ENCODE measurements at places on chromosomes 11 and 22.

DNA sequence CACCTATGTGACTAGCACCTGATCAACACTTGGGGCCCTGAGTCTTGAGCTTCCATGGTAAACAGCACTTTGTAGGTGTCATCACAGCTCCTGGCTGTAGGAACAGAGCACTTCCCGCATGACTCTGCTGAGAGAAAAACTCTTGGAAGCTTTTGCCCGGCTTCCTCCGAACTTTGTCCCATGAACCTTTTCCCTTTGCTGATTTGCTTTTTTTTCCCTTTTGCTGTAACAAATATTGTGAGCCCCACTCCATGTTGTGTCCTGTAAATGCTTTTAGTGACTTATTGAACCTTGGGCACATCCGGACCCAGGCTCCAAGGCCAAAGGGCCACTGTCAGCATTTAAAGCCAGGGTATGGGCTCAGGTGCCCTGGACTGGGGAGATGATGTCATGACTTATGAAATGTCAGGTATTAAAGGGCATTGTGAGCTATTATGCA is 391.1 kb downstream of the TENM4 start:
- no peak for DNase-seq
- no peak overlapping the region for H3K4me3 ChIP-seq
- no peak overlapping the region for H3K27ac ChIP-seq
- H3K4me1 ChIP-seq = no peaks in the 10 kb centered on the region

- H3K4me3 ChIP-seq = no peak overlapping the region
- no peaks in the 10 kb centered on the region for H3K27me3 ChIP-seq
- H3K36me3 ChIP-seq = peaks cover 43% of the 10 kb centered on the region
- DNase-seq = peak; percentile 90
- H3K27ac ChIP-seq = peak overlapping the region; percentile 83
- peaks cover 29% of the 10 kb centered on the region for H3K4me1 ChIP-seq
Observed at GRCh38 chr11:128767591-128768001, 73.7 kb downstream of the FLI1 start.

DNA sequence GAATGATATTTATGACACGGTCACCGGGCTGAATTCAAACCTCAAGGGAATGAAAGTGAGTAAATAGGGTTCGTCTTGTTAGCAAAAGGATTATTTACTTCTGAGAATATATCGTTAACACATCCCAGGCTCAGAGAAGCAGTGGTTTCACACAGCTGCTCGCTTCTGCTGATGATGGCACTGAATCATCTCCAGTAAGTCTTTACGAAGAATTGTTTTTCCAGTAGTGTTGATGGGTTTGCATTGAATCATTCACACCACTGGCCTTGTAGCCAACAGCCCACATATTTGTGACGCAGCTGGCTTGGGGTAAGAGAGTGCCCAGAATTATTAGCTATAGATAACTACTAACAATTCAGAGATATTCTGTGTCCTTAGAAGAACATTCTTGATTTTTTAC is 236.3 kb downstream of the CADM1 start:
- no peak overlapping the region for H3K4me3 ChIP-seq
- no peak overlapping the region for H3K27ac ChIP-seq
- H3K27me3 ChIP-seq = no peaks in the 10 kb centered on the region

- peak; percentile 91 for DNase-seq
- H3K4me1 ChIP-seq = peaks cover 23% of the 10 kb centered on the region
- H3K36me3 ChIP-seq = peaks cover 11% of the 10 kb centered on the region
Observed at GRCh38 chr11:8959546-8960166, 4.6 kb downstream of the TMEM9B start.
